ENCODE measurements at places on chromosomes 2 and 18. TPM values are rescaled to one million over a fixed set of nuclear protein-coding genes. Genes with fewer than 3 reads are reported as not detected.
A peak's percentile ranks its signal among the peaks of the same experiment; 100 is the strongest.

DNA sequence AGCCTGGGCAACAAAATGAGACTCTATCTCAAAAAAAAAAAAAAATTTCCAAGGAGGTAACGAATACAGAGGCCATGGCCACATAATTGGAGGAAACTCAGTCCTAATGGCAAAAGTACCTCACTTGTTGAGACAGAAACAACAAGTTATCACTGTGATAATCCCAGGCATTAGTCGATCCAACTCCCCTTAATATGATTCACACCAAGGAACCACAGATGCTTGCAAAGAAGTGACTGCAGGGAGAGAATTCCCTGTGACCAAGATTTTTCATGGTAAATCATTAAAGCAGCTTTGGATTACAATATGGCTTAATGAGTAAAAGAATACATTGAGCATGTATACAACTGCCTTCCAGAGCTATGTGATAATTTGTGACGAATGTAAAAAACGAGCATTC is 80.4 kb upstream of the RNU4ATAC start:
- DNase-seq, result no peak
- H3K27me3 ChIP-seq, result no peaks in the 10 kb centered on the region
- no peak overlapping the region for H3K27ac ChIP-seq
- no peaks in the 10 kb centered on the region for H3K4me1 ChIP-seq

- H3K27me3 ChIP-seq, result no peaks in the 10 kb centered on the region
- no peak overlapping the region for H3K27ac ChIP-seq
- H3K4me3 ChIP-seq, result no peak overlapping the region
- DNase-seq, result no peak
- H3K4me1 ChIP-seq, result no peaks in the 10 kb centered on the region
- no peaks in the 10 kb centered on the region for H3K36me3 ChIP-seq
These were observed 92.8 kb upstream of the BARD1 start for GRCh38 chr2:214902286-214902685.

DNA sequence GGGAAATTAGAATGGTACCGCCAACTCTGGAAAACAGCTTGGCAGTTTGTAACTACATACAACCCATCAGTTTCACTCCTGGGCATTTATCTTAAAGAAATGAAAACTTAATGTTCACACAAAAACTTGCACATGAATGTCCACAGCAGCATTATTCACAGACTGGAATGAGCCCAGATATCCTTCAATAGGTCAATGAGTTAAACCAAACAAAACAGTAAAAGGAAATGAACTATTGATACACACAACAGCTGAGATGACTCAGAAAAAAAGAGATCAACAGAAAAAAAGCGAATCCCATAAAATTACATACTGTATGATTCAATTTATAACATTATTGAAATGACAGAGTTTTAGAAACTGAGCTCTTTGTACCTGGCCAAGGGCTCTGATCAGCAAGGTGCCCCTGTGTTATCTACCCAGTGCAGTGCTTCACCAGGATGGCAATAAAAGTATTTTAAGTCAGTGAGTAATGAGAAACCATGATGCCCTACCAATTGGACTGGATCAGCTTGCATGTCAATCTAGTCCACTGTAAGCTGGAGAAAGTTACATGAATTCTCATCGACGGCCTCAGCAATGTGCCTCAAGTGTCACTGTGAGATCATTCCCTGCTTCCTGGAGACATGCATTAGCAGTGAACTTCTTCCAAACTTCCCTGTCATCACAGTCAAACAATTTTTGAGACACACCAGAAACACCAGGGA is 21.9 kb downstream of the TMEM237 start:
- H3K36me3 ChIP-seq, result peaks cover 2% of the 10 kb centered on the region
- H3K27me3 ChIP-seq, result no peaks in the 10 kb centered on the region
- no peak overlapping the region for H3K27ac ChIP-seq

DNA sequence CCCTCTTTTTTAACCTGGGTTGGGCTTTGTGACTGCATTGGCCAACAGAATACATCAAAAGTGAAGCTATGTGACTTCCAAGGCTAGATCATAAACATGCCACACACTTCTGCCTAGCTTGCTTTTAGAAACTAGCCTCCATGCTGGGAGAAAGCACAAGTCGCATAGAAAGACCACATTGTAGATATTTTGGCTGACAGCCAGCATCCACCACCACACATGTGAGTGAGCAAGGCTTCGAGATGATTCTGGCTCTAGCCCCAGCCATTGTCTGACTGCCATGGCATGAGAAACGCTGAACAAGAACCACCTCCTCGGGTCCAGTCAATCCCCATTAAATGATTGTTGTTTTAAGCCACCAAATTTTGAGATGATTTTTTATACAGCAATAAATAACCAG is 66.8 kb upstream of the STPG4 start:
- H3K27ac ChIP-seq, result no peak overlapping the region
- H3K4me3 ChIP-seq, result no peak overlapping the region
- DNase-seq, result no peak
- peaks cover 4% of the 10 kb centered on the region for H3K27me3 ChIP-seq
- H3K4me1 ChIP-seq, result no peaks in the 10 kb centered on the region
- no peaks in the 10 kb centered on the region for H3K36me3 ChIP-seq

DNA sequence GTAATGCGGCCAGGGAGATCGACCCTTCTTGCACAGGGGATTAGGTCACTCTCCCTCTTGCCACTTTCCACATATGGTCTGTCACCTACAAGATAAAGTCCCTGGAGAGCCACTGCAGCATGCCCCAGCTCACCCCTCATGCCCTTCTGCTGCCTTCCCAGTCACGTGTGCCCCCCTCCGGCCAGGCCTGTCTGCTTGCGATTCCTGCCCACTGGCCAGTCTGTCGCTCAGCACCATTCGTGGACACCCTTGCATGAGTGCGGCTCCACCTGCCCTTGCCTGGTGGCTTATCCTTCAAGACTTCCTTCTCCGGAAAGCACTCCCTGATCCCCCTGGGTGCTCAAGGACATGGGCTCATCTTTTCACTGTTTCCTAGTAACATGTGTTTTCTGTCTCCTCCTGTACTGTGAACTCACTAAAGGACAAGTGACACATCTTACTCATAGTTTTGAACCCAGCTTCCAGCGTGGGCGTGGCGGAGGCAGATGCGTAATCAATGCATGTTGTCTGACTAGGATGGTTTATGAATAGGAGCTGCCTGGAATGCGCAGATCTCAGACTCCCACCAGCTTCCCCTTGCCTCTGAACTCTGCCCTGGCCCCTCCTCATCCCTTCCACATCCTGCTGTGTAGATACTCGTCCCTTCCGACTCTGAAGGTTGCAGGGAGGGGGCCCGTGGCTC is 7.8 kb upstream of the NT5DC4 start:
- H3K36me3 ChIP-seq, result peaks cover 2% of the 10 kb centered on the region
- peak overlapping the region; percentile 59 for H3K4me3 ChIP-seq
- peaks cover 36% of the 10 kb centered on the region for H3K4me1 ChIP-seq
- peak overlapping the region; percentile 85 for H3K27ac ChIP-seq

DNA sequence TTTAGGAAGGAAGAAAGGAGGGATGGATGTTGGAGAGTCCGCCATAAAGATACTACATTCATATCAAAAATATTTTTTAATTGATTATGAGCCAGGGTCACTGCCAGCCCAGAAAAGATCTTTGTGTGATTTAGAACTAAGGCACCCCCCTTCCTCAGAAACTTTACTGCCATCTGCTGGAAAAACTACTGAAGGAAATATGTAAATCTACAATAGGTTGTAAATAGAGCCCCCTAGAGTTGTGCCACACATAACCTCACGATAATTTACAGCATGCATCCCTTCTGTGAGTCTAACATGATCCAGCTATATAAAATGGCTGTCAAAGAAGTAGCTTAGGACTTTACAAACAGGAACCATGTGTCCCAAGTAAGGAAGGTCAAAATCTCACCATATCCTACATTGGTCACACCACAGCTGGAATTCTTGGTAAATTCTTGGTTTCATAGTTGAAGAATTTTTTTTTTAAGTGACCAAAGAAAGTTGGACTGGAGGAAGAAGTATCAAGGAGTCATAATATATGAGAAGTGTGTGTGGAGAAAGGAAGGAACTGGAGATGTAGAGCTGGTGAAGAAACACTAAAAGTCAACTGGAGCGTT is 152.5 kb downstream of the CYP26B1 start:
- no peaks in the 10 kb centered on the region for H3K36me3 ChIP-seq
- no peaks in the 10 kb centered on the region for H3K4me1 ChIP-seq
- H3K27ac ChIP-seq, result no peak overlapping the region
- no peaks in the 10 kb centered on the region for H3K27me3 ChIP-seq

- peaks cover 2% of the 10 kb centered on the region for H3K27me3 ChIP-seq
- no peaks in the 10 kb centered on the region for H3K36me3 ChIP-seq
- H3K27ac ChIP-seq, result no peak overlapping the region
- no peak for DNase-seq
- H3K4me1 ChIP-seq, result no peaks in the 10 kb centered on the region
- H3K4me3 ChIP-seq, result no peak overlapping the region
These were observed 152.0 kb upstream of the ZEB2 start for GRCh38 chr2:144671695-144672455.

- no peaks in the 10 kb centered on the region for H3K36me3 ChIP-seq
- H3K27me3 ChIP-seq, result no peaks in the 10 kb centered on the region
- DNase-seq, result no peak
- H3K4me3 ChIP-seq, result no peak overlapping the region
These were observed 65.9 kb upstream of the HPCAL1 start for GRCh38 chr2:10236571-10237391.

DNA sequence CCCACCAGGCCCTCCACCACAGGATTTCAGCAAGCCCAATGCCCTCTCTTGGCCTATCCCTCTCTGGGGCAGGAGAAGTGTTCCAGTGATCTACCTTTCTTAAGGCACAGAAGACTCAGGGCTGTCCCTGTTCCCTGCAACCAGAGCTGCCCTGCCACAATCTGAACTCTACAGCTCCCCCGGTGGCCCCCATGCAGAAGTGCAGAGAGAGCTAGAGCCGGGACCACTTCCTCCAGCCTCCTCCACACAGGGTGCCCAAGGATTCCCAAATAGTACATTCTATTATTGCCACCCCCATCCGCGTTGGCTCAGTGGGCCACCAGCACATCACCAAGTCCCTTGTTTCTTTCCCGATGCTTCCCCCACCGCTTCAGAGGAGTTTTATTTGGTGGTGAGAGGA is 114.8 kb upstream of the PTPRM start:
- no peaks in the 10 kb centered on the region for H3K4me1 ChIP-seq
- no peaks in the 10 kb centered on the region for H3K36me3 ChIP-seq
- H3K27me3 ChIP-seq, result no peaks in the 10 kb centered on the region

DNA sequence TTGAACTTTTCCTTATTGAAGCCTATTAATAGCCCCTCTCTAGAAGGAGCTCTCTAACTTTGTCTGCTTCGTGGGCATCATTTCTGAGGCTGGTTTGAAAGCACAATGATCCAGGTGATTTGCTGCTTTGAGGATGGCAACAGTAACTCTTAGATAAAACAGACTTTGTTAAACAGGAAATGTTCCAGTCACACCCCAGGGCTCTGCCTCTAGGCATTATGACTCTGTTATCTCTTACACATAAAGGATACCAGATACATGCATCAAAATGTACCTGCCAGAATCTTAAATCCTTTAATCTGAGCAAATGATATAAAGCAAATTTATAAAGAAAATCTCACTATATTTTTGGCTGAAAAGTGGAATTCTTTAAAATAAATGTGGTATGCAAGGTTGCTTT is 52.3 kb downstream of the GAD1 start:
- H3K36me3 ChIP-seq, result no peaks in the 10 kb centered on the region
- peaks cover 24% of the 10 kb centered on the region for H3K27me3 ChIP-seq
- H3K4me3 ChIP-seq, result no peak overlapping the region
- peaks cover 11% of the 10 kb centered on the region for H3K4me1 ChIP-seq
- H3K27ac ChIP-seq, result no peak overlapping the region

DNA sequence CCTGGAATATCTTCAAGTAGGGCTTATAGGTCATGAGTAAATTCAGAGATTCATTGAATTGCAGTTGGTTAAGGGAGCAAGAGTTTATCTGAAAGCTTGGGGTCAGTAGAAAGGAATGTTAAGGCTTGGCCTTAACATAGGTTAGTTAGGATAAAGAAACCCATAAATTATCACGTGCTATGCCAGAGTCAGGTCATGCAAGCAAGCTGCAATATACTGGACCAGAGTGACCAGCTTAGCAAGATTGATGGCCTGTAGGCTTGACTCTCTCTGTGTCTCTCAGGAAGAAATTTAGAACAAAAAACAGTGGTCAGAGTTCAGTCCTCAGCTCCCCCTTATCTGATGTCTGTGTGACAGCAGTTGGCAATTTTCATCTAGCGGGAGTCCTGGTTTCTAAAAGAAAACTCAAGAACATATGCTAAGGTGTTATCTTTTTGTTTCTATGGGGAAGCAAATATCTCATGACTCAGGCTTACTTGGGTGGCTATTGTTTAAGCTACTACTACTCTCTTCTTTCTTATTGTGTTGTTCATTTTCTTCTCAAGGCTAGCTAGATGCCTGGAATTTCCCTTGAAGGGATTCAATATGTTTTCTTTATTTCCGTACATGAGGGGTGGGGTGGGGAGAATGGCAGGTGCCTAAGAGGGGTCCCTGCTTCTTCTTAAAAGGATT is 28.7 kb upstream of the MARCO start:
- no peaks in the 10 kb centered on the region for H3K36me3 ChIP-seq
- DNase-seq, result peak; percentile 7
- no peaks in the 10 kb centered on the region for H3K27me3 ChIP-seq

- H3K4me1 ChIP-seq, result peaks cover 2% of the 10 kb centered on the region
- H3K27ac ChIP-seq, result no peak overlapping the region
- no peaks in the 10 kb centered on the region for H3K36me3 ChIP-seq
- H3K27me3 ChIP-seq, result peaks cover 13% of the 10 kb centered on the region
- H3K4me3 ChIP-seq, result no peak overlapping the region
These were observed 215.5 kb upstream of the HAAO start for GRCh38 chr2:43007901-43008300.

GRCh38 chr2:221018262-221018661 is 553.8 kb downstream of the EPHA4 start:
- no peaks in the 10 kb centered on the region for H3K27me3 ChIP-seq
- H3K27ac ChIP-seq, result no peak overlapping the region
- H3K36me3 ChIP-seq, result no peaks in the 10 kb centered on the region

- H3K27me3 ChIP-seq, result no peaks in the 10 kb centered on the region
- DNase-seq, result no peak
These were observed 70.0 kb upstream of the NDUFV2 start for GRCh38 chr18:9032519-9032918.

DNA sequence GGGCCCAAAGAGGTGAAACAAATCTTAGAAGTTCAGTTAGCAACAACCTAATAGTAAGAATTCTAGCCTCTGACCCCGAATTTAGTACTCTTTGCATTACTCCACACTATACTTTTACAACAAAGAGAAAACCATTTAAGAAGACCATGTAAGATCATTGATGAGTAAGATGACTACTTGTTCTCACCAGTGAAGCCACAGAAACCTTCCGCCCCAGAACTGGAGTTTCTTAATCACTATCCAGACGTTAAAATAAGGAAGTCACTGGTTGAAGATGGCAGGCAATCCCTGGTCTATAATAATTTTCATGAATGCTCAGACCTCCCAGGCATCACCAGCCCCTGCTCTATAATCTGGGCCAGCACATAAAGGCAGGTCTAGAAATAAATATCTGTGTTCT is 95.0 kb downstream of the TMEM163 start:
- H3K36me3 ChIP-seq, result no peaks in the 10 kb centered on the region
- peaks cover 6% of the 10 kb centered on the region for H3K27me3 ChIP-seq
- H3K4me1 ChIP-seq, result peaks cover 7% of the 10 kb centered on the region
- no peak for DNase-seq
- no peak overlapping the region for H3K4me3 ChIP-seq
- H3K27ac ChIP-seq, result no peak overlapping the region

MTA3 gene
- total RNA-seq, result 31.7 TPM

C1GALT1C1L gene
- total RNA-seq, result not detected

REG3A gene
- not detected for total RNA-seq

VAMP8 gene
- 90.9 TPM for total RNA-seq

LOXHD1 gene
- not detected for total RNA-seq

TPO gene
- not detected for total RNA-seq

CNGA3 gene
- not detected for total RNA-seq

OSR1 gene
- total RNA-seq, result not detected

MRPL19 gene
- total RNA-seq, result 70.6 TPM

AKAIN1 gene
- total RNA-seq, result not detected

CCL20 gene
- 4.4 TPM for total RNA-seq

MRO gene
- total RNA-seq, result not detected

Measured in activated CD4-positive, alpha-beta T cell treated with anti-CD3 and anti-CD28 coated beads, Interleukin-2, amount 10 ng/mL, durations not matched to agents 24 days and 14 days (primary cell).